ENCODE measurements at places on chromosomes 5 and 9.
A peak's percentile ranks its signal among the peaks of the same experiment; 100 is the strongest.

- no peak for DNase-seq
These were observed 91.8 kb upstream of the IFNK start for GRCh38 chr9:27432308-27432707.

DNA sequence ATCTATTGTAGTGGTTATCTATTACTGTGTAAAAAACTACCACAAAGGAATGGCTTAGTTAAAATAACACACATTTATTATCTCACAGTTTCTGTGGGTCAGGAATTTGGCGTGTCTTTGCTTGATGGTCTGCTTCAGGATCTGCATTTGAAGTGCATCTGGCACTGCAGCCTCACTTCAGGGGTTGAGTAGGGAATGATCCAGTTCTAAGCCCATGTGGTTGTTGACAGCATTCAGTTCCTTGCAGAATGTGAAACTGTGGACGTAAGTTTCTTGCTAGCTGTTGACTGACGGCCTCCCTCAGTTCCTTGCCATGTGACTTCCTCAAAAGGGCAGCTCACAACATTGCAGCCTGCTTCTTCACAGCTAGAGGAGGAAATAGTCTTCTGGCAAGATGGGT, 2.1 kb upstream of the OGN start:
- DNase-seq: peak; percentile 81

- no peak for DNase-seq
These were observed 28.1 kb upstream of the SH3PXD2B start for GRCh38 chr5:172482156-172483020.

DNA sequence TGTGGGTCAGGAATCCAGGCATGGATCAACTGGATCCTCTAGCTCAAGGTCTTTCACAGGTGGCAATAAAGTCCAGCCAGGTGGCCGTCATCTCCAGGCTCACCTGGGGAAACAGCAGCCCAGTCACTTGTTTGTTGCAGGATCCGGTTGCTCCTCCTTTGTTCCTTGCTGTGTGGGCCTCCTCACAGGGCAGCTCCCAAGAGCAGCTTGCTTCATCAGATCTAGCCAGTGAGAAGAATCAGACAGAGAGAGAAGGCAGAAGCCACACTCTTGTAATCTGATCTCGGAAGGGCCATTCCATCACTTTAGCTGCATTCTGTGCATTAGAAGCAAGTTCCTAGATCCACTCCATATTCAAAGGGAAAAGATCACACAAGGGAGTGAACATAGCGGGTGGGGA, 3.2 kb upstream of the HSD17B3 start:
- DNase-seq: no peak

DNA sequence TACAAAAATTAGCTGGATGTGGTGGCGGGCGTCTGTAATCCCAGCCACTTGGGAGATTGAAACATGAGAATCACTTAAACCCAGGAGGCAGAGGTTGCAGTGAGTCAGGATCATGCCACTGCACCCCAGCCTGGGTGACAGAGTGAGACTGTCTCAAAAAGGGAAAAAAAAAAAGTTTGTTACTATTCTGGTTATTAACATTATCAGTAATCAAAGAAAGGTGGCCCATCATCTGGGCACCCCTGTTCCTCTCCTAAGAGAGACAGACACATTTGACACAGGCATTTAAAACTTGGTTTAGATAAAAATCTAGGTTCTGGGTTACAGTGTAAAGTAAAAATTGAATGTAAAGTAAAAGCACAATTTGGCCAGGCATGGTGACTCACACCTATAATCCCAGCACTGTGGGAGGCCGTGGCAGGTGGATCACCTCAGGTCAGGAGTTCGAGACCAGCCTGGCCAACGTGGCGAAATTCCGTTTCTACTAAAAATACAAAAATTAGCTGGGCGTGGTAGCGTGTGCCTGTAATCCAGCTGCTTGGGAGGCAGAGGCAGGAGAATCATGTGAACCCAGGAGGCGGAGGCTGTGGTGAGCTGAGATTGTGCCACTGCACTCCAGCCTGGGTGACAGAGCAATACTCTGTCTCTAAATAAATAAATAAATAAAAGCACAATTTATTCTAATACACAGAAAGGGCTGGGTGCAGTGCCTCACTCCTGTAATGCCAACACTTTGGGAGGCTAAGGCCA, 16.7 kb upstream of the PHYHD1 start:
- no peak for DNase-seq

DNA sequence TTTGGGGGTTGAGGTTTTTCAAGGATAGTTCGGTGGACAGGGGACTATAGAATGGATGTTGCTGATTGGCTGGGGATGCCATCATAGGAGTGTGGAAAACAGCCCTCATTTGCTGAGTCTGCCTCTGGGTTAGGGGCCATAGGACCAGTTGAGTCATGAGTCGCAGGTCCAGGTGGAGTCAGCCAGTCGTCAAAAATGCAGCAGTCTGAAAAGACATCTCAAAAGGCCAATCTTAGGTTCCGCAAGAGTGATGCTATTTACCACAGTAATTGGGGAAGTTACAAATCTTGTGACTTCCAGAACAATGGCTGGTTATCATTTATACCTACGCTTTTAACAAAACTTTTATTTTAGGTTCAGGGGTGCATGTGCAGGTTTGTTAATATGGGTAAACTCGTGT, 276.0 kb upstream of the DMRT1 start:
- DNase-seq: no peak

DNA sequence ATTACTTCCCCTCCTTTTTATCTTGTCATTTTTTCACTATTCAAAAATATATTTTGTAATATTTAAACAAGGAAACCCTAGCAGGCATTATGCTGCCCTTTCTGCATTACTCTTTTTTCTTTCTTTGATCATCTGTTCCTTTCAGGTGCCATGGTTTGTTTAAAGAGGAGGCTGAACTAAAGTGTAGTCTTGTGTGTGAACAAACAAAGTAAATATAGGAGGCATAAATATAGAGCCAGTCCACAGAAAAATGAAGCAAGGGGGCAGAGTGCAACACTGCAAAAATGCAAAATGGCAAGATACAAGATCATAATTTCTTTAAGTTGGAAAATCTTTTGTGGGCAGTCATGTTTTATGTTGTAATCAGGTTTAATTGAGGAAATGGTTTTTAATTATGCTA, 947.3 kb upstream of the COX7C start:
- DNase-seq: no peak

GRCh38 chr9:126261584-126262356, 64.9 kb upstream of the MVB12B start:
- no peak for DNase-seq

- DNase-seq: no peak
These were observed 491.2 kb downstream of the PSAT1 start for GRCh38 chr9:78788101-78788500.

DNA sequence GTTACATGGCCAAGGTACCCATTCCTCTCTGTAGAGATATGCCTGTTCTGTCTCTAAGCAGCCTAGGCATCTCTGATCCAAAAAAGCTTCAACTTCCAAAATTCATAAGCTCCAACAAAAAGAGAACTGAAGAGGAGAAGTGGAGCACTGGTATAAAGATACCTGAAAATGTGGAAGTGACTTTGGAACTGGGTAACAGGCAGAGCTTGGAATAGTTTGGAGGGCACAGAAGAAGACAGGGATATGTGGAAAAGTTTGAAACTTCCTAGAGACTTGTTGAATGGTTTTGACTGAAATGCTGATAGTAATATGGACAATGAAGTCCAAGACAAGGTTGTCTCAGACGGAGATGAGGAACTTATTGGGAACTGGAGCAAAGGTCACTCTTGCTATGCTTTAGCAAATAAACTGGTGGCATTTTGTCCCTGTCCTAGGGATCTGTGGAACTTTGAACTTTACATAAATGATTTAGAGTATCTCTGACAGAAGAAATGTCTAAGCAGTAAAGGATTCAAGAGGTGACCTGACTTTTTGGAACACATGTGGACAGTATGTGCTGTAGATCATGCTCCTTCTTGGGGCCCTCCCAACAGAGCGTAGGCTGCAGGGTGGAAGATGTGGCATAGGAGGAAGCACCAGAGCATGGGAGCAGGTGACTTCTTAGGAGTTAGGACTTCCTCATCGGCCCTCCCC, 162.2 kb upstream of the TRIM32 start:
- DNase-seq: no peak

GRCh38 chr5:117892360-117892759, 1096.0 kb downstream of the DTWD2 start:
- DNase-seq: no peak

GRCh38 chr5:142186857-142187594, 78.4 kb downstream of the NDFIP1 start:
- no peak for DNase-seq

- no peak for DNase-seq
These were observed 1279.9 kb upstream of the DMAC1 start for GRCh38 chr9:9079473-9079872.

GRCh38 chr5:113085880-113086409, 109.3 kb downstream of the DCP2 start:
- no peak for DNase-seq

DNA sequence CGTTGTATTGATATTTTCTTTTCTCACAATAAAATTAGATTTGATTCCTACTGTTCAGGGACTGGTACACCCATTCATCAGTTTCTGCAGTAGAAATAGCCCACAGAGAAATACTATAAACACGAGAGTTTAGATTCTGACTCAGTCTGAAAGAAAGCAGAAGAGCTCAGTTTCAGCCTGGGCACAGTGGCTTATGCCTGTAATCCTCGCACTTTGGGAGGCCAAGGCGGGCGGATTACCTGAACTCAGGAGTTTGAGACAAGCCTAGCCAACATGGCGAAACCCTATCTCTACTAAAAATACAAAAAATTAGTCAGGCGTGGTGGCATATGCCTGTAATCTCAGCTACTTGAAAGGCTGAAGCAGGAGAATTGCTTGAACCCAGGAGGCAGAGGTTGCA, 8.6 kb downstream of the ITK start:
- DNase-seq: no peak

GRCh38 chr5:114332925-114333324, 28.9 kb upstream of the KCNN2 start:
- no peak for DNase-seq

DNA sequence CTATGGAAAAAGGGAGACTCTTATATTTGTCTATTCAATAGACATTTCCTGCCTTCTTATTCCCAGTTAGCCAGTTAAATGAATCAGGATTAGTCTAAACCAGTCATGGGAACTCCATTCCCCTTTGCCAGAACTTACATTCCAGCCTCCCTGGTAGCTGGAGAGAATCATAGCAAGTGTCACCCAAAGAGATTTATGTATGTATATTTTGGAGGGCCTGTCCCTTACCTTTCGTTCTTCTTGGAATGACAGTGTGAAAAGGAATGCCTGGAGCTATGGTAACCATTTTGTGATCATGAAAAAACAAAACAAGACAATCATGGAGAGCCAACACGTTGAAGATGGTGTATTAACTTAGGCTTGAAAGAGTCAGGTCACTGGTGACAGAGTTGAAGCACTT, 627.7 kb downstream of the CCDC171 start:
- no peak for DNase-seq

DNA sequence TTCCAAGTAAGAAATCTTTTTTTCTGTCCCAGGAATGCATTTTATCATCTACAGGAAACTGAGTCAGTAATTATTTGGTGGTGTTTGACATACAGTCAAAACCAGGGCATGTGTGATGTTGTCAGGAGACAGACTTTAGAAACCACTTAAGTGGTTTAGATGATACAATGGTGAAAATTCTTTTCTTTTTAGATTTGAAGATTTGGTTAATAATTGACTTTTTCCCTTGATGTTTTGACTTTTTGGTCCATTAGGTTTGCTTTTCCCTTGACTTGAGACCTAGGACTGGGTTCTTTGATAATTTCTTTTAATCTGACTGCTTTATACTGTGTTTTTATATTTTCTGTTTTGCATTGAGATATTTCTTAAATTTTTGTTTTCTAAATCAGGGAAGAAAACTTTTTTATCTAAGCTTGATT, 85.2 kb downstream of the RASGRF2 start:
- no peak for DNase-seq

DNA sequence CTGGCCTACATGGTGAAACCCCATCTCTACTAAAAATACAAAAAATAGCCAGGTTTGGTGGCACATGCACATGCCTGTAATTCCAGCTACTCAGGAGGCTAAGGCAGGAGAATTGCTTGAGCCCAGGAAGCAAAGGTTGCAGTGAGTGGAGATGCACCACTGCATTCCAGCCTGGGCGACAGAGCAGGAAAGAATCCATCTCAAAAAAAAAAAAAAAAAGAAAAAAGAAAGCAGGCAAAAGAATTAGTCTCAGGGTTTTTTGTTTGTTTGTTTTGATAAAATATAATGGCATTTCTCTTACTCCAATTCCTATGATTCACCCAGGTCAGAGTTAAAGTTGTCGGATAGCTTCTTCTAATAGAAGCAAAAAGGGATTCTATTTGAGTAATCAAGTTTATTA, 67.0 kb upstream of the ATG10 start:
- no peak for DNase-seq

- no peak for DNase-seq
These were observed at the start of gene ITGA2 for GRCh38 chr5:52989025-52989780. TSS of gene ITGA2 (plus strand) at chr5:52989352. CDS start at chr5:52989469, 117 bp downstream.

GRCh38 chr5:55331321-55331720, 23.5 kb downstream of the MTREX start:
- no peak for DNase-seq

DNA sequence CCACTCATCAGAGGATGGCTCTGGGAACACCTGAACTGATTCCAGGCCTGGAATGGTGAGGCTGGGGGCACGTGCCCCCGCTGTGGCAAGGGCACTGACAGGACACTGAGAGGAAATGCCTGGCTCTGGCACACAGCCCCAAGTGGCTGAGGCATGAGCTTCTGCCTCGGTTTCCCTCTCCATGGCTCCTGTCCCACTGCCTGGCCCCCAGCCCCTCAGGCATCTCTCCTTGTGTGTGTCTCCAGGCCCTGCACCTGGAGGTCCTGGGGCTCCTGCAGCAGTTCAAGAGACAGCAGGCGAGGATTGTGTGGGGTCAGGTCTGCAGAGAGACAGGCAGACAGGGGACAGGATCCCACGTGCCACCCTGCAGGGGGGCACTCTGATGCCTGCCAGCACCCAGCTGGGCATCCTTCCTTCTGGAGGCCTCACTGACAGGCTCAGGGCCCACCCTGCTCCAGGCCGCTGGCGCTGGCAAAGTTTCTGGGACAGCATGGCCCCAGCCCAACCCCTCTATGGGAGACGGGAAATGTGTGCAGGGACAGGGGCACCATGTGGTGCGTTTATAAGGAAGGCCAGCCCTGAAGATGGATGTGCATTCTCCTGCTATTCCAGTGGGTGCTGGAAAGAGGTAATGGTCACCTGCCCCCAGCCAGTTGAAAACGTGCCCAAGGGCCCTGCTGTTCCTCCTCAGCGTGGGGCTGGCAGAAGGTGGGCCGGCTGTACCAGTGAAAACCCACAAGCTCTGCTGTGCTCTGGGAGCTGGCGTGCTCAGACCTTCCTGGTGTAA, 66.0 kb downstream of the RASGEF1C start:
- no peak for DNase-seq

GRCh38 chr5:100456615-100457014, 78.6 kb upstream of the FAM174A start:
- DNase-seq: no peak
